Brain microvascular endothelial cell (primary cell): ENCODE measurements at places on chromosomes 3 and 15.

- DNase-seq: no peak
Measured at GRCh38 chr3:189898559-189899153, 222.0 kb downstream of the P3H2 start.

DNA sequence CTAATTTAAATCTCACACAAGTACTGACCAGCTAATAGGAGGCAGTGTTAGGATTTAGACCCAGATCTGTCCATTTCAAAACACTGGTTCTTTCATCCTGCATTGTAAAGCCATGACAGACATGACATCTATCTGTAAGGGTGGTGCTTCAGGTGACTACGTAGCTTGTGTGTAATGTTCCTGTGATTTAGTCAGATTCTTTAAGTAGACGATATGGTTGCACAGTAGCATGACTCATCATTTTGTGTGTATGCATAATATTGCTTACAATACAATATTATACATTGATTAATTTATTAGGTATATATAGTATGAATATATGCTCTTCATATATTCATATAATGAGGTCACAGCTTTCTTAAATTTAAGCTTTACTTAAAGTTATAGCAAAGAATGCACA is 628.5 kb downstream of the GRM7 start:
- DNase-seq: no peak

- DNase-seq: no peak
Measured at GRCh38 chr15:97456521-97457202, 503.8 kb upstream of the ARRDC4 start.

GRCh38 chr3:188782613-188783124 is 389.1 kb upstream of the TPRG1 start:
- no peak for DNase-seq

- DNase-seq: no peak
Measured at GRCh38 chr15:47587940-47588802, 129.1 kb upstream of the SEMA6D start.

DNA sequence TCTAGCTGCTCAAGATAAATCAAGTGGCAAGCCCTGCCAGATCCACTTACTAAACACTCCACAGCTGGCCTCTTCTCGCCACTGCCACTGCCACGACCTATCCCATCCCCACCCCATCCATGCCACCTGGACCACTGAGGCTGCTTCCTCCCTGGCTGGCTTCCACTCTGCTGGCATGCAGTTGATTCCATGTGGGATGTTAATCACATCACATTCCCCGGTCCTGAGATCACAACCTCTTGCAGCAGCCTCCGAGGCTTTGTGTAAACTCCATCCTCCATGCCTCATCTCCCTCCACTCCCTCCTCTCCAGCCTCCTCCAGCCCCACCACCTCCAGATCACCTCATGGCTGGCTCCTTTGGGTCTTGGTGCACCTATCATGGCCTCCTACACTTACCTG is 7.7 kb downstream of the NCKIPSD start:
- no peak for DNase-seq

- DNase-seq: no peak
Measured at GRCh38 chr3:134179508-134179907, 71.2 kb downstream of the RYK start.

GRCh38 chr3:67765575-67765974 is 111.2 kb upstream of the SUCLG2 start:
- DNase-seq: no peak

DNA sequence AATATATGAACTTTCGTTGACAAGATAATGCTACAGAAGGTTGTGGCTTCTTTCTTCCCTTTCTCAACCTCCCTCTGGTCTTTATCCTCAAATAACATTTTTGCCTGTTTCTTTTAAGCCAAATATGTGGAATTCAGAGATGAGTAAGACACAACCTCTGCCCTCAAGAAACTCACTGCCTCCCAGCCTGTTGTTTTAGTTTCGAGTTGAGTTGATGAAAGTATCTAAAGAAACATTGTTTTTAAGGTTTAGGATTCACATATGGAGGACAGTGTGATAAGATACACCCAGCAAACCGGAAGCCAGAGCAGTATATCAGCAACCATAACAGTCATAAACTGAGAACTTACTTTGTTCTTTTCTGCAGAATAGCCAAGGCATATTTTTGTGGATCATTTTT is 218.6 kb downstream of the THSD4 start:
- DNase-seq: peak; percentile 79

DNA sequence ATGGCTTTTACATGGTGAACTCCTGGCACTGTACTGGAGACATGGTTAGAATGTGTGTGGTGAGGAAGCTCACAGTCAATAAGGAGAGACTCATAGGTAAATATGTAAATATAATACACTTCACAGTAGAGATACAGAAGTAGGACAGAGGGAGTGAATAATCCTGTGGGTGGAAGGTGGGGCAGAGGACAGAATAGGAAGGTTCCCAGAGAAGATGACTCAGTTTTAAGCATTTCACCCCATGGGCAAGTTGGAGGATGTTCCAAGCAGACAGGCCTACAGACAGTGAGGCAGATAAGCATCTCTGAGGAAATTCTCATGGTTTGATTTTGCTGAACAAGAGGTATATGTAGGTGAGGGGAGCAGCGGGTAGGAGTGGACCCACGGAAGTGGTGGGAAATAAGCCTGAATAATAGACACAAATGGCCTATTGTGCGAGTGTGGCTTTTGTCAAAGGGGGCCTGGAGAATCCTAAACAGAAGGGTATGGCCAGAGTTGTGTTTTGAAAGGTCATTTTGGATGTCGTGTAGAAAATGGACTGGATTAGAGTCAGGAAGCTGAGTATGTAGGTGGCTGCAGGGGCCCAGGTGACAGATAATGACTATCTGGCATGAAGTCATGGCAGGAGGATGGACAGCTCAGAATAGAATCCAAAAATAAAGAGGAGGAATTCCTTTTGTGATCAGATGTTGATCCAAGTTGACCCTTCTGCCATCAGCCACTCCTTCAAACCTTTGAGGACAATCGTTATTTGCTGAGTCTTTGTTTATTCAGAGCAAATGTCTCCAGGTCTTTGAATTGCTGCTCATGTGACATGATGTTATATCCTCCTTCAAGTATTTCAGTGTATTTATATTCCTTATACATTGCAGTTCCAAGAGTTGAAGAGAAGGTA is 97.3 kb upstream of the THRB start:
- peak; percentile 66 for DNase-seq

- DNase-seq: no peak
Measured at GRCh38 chr3:52920841-52921240, 23.5 kb upstream of the STIMATE start.

DNA sequence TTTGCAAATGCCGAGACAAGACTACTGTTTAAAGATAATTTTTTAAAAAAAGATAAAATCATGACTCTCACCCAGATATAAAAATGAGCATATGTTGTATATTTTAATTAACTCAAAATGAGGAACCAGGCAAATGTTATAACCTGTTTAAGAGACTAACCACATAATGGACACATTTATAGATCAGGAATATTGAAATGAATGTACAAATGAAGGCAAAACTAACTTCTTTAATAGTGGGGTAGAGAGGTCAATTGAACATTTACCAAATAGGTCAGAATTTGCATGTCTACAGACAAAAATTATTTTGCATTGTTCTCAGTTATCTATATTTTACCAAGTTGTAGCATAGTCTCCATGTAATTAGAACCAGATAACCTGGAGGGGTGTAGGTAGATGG is 134.3 kb upstream of the PFN2 start:
- DNase-seq: no peak

- DNase-seq: no peak
Measured at GRCh38 chr3:14980689-14981088, 33.3 kb downstream of the NR2C2 start.

- no peak for DNase-seq
Measured at GRCh38 chr3:131007256-131007655, 19.4 kb downstream of the ASTE1 start.
